ENCODE measurements at places on chromosomes 5 and 9.

- peak; percentile 6 for DNase-seq
Measured at GRCh38 chr9:36461323-36461722, 61.3 kb upstream of the RNF38 start.

- DNase-seq = no peak
Measured at GRCh38 chr9:5264219-5264595, 33.0 kb downstream of the INSL4 start.

- DNase-seq = no peak
Measured at GRCh38 chr9:134491856-134492255, 149.7 kb upstream of the COL5A1 start.

- DNase-seq = no peak
Measured at GRCh38 chr5:175751369-175751768, 93.5 kb downstream of the HRH2 start.

DNA sequence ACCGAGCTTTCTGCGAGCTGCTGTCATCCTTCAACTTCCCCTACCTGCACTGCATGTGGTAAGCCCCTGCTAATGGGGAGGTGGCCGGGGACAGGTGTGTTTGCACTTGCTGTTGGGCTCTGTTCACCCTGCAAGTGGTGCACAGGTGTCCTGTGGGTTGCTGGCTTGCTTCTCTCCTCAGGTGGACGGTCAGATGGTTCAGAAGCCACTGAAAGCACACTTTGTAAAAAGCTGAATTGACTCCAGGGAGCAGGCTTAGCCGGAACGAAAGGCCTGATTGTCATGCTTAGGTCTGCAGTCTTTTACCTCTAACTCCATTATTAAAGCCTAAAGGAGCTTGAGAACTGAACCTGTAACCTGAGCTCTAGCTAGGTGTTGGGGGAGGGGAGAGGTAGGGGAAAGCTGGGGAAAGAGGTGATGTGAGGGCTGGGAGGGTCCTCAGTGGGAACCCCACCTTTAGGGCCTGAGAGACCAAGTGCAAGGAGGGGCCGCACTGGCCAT is 37.6 kb downstream of the ACER2 start:
- no peak for DNase-seq

GRCh38 chr9:127281891-127282290 is 17.3 kb downstream of the GARNL3 start:
- DNase-seq = no peak

DNA sequence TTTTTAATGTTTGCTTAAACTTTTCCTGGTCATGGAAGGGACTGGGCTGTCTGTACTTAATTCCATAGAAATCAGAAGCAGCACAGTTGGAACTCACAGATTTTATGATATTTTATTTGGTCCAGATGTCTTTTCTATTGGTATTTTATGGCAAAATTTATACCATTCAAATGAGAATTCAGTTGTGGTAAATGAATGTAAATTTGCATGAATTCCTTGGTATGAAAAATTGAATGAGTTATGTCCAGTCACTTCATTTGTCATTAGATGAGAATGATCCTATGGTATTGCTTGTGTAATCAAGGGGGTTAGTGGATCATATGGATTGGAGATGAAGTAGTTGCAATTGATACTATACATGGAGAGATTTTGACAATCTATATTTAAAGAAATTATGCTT is 188.0 kb downstream of the KDM4C start:
- DNase-seq = peak; percentile 58

- no peak for DNase-seq
Measured at GRCh38 chr5:95619514-95620029, 315 bp upstream of the GPR150 start.

DNA sequence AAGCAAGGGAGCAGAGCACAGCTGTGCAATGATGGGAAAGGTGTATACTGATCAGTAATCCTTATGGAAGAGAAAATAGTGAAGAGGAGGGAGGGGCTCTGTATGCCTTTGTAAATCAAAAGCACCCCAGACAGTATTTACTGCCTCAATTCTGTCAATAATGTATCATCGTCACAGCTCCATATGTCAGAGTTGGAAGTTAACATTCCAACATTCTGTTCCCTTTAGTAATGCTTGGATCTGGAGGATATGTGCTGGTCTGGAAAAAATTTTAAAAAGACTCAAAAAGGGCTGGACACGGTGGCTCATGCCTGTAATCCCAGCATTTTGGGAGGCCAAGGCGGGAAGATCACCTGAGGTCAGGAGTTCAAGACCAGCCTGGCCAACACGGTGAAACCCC is 310.4 kb downstream of the ACTL7B start:
- peak; percentile 29 for DNase-seq

- no peak for DNase-seq
Measured at GRCh38 chr9:129241725-129242124, 63.7 kb upstream of the IER5L start.

Data from fibroblast of upper back skin (primary cell).